ENCODE measurements at places on chromosomes 4 and X.

GRCh38 chr4:115323106-115323707, 209.8 kb upstream of the NDST4 start:
- no peaks in the 10 kb centered on the region for H3K4me1 ChIP-seq
- DNase-seq, result no peak
- H3K4me3 ChIP-seq, result no peak overlapping the region
- no peaks in the 10 kb centered on the region for H3K36me3 ChIP-seq
- H3K27ac ChIP-seq, result no peak overlapping the region

DNA sequence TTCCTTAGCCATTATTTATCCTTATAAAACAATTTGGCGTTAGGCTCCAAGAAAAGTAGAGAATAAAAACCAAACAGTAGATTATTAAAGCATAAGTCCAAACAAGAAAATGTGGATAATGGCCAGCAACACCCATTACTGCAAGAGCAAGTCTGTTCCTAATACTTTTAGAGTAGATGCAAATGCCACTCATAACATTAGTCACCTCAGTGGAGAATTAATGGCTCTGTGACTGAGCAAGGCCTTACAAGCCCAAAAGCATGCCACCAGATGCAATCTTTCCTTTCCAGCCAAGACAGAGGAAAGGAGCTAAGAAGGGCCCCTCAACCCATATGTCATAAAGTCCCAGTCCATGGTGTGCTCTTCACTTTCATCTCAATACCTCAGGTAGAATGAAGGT, 373.8 kb downstream of the OPHN1 start:
- no peak overlapping the region for H3K27ac ChIP-seq
- peaks cover 5% of the 10 kb centered on the region for H3K36me3 ChIP-seq

GRCh38 chrX:19639056-19639455, 123.7 kb upstream of the MAP3K15 start:
- no peak for DNase-seq
- no peaks in the 10 kb centered on the region for H3K36me3 ChIP-seq
- H3K4me3 ChIP-seq, result no peak overlapping the region
- H3K27ac ChIP-seq, result no peak overlapping the region
- no peaks in the 10 kb centered on the region for H3K4me1 ChIP-seq

DNA sequence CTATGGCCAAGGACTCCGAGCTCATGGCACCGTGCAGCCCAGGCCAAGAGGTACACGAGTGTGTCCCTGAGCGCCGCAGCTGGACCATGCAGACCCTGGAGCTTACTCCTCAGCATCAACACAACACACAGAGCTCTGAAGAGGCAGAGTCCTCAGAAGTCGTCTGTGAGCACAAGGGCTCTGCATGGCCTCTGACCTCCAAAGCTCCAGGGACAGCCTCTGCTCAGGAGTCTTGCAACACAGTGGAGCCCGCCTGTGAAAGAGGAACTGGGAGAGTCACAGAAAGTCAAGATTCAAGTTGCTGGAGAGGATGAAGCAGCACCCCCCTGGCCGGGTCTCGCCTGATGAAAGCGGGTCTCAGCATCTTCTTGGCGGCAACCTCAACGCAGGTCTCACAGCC, 2.9 kb downstream of the LRPAP1 start:
- peak; percentile 53 for DNase-seq
- H3K27ac ChIP-seq, result no peak overlapping the region
- no peaks in the 10 kb centered on the region for H3K27me3 ChIP-seq
- H3K4me1 ChIP-seq, result peaks cover 54% of the 10 kb centered on the region

DNA sequence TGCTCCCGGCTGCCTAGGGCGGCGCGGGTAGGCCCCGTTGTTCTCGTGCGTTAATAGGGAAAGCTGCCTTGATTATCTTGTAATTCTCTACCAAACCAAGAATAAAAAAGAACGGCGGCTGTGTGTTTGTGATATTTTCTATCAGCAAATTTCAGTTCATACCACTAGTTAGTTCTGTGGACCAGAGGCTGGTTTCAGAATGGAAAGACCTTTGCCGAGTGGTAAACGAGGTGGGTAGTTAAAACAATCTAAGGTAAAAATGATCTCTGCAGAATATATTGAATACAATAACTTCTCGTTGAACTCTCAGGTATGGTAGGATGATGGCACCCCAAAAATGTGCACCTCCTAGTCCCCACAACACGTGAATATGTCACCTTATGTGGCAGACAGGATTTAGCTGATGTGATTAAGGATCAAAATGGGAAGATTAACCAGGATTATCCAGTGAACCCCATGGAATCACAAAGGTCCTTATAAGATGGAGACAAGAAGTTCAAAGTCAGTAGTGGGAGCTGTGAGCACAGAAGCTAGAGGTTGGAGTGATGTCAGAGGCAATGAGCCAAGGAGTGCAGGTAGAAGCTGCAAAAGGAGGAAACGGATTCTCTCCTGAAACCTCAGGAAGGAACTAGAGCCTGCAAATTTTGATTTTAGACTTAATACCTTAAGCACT, 574 bp upstream of the CFAP97 start:
- H3K4me1 ChIP-seq, result peaks cover 40% of the 10 kb centered on the region
- H3K4me3 ChIP-seq, result peak overlapping the region; percentile 80

DNA sequence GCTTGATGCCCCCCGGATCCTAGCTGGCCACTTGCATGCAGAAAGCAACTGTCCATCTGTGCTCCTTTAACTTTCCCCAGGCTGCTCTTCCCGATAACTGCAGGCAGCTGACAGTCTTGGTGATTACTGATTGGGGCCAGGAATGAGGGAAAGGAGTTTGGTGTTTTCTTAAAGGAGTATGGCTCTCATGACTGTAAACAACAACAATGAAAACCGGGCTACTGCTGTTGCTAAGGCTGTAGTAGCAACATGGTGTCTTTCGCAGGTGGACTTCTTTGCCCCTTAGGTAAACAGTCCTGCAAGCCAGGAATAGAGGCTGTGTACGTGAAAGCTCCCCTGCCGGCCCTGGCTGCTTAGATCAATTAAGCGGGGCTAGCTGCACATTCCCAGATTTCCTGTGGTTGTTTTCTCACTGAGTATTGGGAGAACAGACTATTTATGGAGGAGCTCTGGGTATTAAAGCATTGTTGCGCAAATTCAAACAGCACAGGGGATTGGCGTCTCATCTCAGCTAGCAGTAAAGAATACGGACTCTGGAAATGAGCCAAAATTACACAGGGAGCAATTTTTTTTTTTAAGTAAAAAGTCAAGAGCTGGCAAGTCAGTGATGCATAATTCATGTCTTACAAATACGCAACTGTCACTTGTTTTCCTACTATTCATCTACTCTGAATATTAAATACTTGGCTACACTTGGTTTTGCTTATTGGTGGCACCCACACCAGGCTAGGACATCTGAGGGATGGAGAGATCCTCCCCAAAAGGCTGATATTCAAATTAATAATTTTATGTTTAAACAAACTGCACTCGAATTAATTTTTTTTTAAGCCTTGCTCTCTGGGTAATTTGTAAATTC, 61.6 kb upstream of the NAP1L5 start:
- peaks cover 5% of the 10 kb centered on the region for H3K36me3 ChIP-seq
- H3K27ac ChIP-seq, result peak overlapping the region; percentile 66
- peaks cover 38% of the 10 kb centered on the region for H3K4me1 ChIP-seq
- no peaks in the 10 kb centered on the region for H3K27me3 ChIP-seq

DNA sequence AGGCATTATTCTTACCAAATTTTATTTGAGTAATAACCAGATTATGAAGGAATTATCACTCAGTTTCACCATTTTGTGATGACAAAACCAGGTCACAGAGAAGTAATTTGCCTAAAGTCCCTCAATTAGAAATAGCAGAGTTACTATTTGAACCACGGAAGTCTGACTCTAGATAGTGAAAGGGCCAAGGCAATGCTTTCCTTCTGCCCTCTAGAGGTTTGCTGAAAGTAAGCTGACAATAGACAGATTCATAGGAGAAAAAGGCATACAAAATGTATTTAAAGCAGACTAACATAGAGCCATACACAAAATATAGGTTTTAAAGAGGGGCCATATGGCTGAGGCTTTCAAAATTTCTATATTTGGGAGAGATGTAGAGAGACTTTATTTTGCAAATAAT, 43.1 kb downstream of the CXXC4 start:
- no peaks in the 10 kb centered on the region for H3K27me3 ChIP-seq
- no peak for DNase-seq
- no peak overlapping the region for H3K4me3 ChIP-seq

GRCh38 chr4:144734522-144734921, 88.6 kb downstream of the HHIP start:
- H3K4me1 ChIP-seq, result no peaks in the 10 kb centered on the region
- H3K4me3 ChIP-seq, result no peak overlapping the region

GRCh38 chrX:85977218-85977617, 70.1 kb downstream of the CHM start:
- H3K27me3 ChIP-seq, result no peaks in the 10 kb centered on the region
- peaks cover 22% of the 10 kb centered on the region for H3K36me3 ChIP-seq
- H3K4me1 ChIP-seq, result no peaks in the 10 kb centered on the region
- no peak overlapping the region for H3K27ac ChIP-seq
- H3K4me3 ChIP-seq, result no peak overlapping the region
- DNase-seq, result no peak

DNA sequence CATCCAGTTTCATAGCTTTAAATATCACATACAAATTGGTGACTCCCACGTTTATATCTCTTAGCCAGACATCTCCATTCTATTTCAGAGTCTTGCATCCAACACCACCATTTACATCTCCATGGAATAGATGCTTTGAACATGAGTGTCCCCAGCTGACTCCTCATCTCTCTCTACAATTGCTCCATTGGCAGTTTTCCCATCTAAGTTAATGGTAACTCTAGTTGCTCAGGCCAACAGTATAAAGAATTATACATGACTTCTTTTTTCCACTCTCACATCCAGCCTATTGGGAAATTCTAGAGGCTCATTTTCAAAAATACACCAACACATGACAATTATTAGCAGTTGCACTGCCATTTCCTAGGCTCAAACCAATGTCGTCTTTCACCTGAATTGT, 388.2 kb downstream of the STIM2 start:
- no peak for DNase-seq
- no peaks in the 10 kb centered on the region for H3K4me1 ChIP-seq
- H3K36me3 ChIP-seq, result no peaks in the 10 kb centered on the region
- no peak overlapping the region for H3K4me3 ChIP-seq
- no peaks in the 10 kb centered on the region for H3K27me3 ChIP-seq

DNA sequence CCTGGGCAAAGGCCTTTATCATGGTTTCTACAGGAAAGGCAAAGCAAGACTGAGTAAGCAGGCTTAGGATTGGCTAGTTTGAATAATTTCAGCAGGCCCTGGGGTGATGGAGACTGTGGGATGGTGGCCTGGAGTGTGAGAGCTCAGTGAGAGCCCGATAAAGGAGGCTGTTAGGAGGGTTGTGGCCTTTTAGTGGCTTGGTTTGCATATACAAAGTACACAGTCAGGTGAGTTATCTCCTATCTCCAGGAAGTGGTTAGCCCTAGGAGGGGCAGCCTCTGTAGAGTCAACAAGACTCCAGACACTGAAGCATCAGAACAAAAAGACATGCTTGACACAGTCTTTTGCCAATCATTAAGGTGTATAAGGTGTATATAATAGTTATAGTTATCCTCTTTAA, 157.2 kb downstream of the CFAP299 start:
- H3K4me1 ChIP-seq, result no peaks in the 10 kb centered on the region
- no peak overlapping the region for H3K27ac ChIP-seq
- no peak overlapping the region for H3K4me3 ChIP-seq

DNA sequence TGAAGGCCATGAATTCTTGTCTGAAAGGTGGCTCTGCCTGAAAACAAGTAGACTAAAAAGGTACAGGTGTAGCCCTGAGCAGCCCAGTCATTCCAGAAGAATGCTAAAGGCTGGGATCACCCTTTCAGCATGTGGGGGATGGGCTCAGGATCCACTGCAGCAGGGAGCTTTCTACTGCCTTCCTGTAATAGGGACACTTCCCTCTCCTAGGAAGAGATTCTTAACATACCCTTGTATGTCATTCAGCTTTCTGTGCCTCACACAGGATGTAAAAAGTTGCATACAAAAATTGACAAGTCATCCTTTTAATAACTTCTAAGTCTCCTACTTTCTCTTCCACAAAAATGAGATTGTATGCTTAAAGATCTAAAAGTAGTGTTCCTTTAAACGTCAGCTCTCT, 123.3 kb downstream of the ZNF518B start:
- peaks cover 8% of the 10 kb centered on the region for H3K4me1 ChIP-seq
- no peak for DNase-seq
- peaks cover 34% of the 10 kb centered on the region for H3K27me3 ChIP-seq
- H3K27ac ChIP-seq, result no peak overlapping the region
